ENCODE measurements at places on chromosomes 6 and 20. TPM values are rescaled to one million over a fixed set of nuclear protein-coding genes. Genes with fewer than 3 reads are reported as not detected.
A peak's percentile ranks its signal among the peaks of the same experiment; 100 is the strongest.

DNA sequence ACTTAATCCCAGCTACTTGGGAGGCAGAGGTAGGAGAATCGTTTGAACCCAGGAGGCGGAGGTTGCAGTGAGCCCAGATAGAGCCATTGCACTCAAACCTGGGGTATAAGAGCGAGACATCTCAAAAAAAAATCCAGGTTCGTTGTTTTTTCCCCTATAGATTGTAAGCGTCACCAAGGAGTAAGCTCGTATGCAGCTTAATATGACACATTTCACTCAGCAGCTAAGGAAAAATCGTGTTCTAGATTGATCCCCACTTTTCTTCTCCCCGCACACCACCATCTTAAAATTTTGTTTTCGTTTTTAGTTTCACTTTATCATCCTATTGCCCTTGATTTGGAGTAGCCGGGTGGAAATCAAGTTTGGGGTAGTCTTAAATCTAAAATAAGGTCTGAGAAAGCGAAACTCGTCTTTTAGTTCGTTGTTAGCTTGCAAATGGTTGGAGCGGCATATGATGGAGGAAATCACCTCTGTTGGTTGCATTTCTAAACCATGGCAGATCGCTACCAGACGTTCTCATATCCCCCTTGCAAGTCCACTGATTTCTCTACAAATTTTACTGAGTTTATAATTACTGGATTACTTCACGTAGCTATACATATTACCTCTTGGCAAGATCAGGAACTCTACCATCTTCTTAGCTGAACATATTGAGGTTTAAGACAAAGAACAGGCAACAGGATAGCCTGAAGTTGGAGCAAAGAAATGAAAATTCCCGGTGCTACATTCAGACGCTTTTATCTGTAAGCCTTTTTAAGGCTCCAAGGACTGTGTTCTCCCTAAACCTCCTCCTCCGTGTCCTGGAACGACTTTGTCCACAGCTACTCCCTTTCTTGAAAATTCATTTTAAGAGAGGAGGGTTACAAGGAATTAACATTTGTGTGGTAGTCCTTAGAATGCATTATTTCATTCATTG is 91.1 kb upstream of the BTN3A2 start:
- no peak for DNase-seq

DNA sequence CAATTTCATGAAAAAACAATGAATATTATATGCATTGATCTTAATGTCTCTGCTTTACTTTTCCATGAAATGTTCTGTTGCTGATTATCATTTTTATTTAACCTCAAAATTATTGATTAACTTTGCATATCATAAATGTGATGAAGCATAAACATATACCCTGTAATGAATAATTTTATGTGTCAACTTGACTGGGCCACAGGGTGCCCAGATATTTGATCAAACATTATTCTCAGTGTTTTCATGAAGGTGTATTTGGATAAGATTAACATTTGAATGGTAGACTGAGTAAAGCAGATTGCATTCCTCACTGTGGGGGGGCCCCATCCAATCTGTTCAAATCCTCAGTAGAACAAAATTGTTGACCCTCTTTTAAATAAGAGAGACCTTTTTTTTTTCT is 265.2 kb downstream of the CENPW start:
- no peak for DNase-seq

The OLIG3 gene
- total RNA-seq = 5.4 TPM

- DNase-seq = no peak
Observed at GRCh38 chr20:38125157-38126056, 39.7 kb downstream of the TGM2 start.

The OXT gene
- total RNA-seq = not detected

The PIGT gene
- 67.7 TPM for total RNA-seq

The CTAGE9 gene
- total RNA-seq = not detected

DNA sequence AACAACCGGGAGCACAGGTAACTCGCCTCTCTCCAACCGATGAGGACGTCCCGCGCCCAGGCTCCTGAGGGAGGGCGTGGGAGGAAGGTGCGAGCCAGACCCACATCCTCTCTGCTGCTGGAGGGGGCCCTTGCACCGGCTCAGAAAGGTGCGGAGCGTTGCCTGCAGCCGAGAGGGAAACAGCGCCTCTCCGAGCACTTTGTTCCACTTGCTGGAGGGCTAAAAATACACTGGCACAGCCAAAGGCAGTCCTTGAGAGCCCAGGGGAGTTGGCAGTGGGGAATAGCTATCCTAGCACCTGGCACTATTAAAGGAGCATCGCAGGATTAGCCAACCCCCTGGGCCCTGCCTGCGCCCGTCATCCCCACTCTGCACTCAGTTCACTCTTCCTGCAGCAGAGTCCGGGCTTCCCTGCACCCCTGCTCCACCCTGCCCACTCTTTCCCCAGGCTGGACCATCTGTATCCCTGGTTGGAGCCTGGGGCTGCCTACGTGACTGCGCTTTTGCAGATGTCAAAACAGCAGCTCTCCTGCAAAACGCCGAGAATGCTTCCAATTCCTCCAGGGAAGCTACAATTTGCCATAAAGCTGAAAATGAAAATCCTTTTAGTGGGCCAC is 108.9 kb downstream of the SNX5 start:
- peak; percentile 40 for DNase-seq

The KCNK17 gene
- total RNA-seq = 2.7 TPM

The C6orf141 gene
- total RNA-seq = 14.4 TPM

The ZBTB2 gene
- total RNA-seq = 14.0 TPM

The HDGFL1 gene
- total RNA-seq = not detected

The WFDC10B gene
- 0.42 TPM for total RNA-seq

DNA sequence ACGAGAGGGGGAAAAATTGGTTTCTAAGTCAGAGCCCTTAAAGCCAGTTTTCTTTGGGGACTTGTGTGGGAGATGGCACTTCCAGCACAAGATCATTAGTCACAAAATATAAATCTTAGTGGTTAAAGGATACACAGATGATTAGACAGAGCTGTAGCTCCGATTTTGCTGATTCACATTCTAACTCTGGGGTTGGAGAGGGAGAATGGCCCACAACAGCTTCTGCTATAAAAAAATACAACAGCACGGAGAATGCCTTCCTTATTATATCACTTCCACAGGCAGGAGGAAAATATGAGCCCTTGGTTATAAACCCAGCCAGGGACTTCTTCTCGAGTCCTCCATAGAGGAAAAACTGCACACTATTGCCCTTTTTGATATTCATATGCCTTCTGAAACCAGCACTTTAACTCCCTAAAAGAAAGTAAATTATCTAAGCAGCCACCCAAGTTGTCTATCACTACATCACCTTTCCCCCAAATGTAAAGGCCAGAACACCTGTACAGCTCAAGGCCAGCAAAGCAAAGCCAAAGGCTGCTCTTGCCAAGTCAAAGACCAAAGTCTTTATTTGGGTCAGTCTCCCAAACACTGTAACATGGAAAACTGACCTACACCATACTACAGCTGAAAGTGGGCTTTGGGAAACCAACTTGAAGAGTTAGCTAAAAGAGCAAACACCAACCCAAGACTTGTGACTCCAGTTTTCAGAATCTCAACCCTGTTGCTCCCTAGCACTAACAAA is 10.4 kb downstream of the MRPL14 start:
- DNase-seq = no peak

The ABHD16B gene
- not detected for total RNA-seq

GRCh38 chr6:147577488-147577887 is 69.0 kb downstream of the SAMD5 start:
- DNase-seq = no peak

GRCh38 chr20:43389839-43390626 is 67.7 kb upstream of the SRSF6 start:
- DNase-seq = peak; percentile 79

DNA sequence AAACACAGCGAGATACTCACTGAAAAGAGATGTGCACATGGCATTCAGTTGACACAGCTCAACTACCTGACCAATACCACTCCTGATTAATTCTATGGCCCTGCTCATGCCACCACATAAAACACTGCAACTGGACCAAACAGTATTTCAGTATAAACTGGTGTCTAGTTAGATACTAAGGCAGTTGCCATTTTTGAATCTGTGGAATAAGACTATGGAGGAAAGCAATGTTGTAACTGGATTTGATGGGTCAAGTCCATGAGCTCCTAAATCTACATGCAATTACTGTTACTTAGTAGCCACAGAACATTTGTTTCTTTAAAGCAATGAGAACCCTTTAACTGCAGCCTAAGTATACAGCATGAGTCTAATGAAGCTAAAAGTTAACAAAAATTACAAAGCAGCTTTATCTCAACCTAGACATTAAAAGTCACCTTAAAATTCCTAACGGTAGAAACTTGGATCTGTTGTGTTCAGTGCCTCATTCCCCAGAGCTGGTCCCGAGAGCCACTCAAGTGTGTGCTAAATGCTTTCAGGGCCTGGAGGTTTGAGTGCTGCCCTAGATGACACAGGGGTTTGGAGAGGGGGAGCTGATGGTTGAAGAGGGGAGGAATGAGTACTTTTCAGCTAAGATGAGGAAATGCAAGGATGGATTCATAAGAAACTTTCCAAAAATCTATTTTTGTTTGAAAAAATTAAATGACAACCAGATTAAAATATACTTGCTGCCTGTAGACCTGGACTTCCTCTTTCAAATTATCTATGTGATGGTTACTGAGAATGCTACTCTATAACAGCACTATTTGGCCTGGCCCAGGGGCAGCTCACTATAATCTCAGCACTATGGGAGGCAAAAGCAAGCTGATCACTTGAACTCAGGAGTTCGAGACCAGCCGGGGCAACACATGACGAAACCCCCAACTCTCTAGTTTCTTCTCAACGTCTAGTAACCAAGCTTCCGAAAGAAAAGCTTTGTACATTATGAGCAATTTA is 15.6 kb downstream of the SNX5 start:
- DNase-seq = no peak

DNA sequence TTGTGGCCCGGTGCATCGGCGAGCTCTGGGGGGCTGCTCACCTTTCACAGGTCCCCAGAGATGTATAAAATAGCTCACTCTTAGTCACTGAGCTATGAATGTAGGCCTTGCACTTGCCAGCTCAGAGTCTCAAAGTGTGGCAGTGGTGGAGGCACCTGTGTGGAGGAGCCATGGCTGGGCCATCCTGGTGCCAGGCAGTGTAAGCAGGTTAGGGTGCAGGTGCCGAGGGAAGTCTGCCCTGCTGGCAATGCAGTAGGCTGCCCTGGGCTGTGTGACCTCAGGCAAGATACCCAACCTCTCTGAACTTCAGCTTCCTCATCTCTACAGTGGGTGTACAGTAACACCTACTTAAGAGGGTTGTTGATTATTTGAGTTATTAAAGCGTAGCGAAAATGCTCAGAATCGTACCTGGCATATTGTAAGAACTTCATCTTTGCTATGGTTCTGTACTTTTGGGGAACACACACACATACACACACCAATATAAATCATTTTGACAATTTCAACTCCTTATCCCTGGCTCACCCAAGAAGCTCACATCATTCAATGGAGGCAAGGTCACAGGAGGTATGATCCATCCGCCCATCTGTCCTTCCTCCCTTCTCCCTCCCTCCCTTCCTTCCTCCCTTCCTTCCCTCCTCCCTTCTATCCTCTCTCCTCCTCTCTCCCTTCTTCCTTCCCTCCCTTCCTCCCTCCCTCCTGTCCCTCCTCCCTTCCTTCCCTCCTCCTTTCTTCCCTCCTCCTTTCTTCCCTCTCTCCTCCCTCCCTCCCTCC is 66.8 kb upstream of the STX16 start:
- DNase-seq = no peak

The HTR1E gene
- total RNA-seq = 0.09 TPM

The TPD52L2 gene
- 87.2 TPM for total RNA-seq

The PRR18 gene
- total RNA-seq = 0.39 TPM

DNA sequence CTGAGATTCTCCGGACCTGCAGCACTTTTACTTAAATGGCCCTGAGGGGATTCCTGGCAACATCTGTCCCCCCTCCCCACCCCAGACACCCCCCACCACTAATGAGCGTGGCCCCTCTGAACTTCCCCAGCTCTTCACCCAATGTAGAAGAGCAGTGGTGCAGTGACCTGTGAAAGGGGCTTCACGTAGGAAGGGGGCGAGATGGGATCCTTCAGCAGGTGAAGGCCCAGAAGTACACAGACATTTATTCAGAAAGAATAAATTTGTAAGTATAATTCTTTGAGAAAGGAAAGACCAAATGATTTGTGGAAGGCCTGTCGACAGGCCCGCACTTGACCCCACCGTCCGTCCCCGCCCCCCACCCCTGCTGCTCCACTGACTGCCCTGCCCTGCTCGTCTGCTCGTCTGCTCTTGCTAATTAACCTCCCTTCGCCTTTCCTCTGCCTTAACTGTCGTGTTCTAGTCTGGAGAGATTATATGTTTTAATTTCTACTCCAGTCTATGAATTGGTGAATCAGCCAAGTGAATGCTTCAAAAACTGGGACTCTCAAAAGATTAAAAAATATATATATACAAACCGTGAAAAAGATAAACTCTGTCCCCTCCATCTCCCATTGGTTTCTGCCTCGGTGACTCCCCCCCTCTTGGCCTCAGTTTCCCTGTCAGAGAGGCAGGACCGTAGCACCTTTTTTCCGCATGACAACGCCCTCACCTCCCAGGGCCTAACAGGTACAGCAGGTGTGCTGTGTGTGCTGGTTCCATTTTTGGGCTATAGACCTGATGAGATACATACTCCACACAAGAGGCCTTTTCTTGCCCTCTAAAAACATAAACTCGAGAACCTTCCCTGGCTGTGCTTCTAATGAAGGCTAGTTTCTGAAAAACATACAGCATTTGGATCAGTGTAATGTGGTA is 49.2 kb downstream of the GNAS start:
- DNase-seq = no peak

GRCh38 chr20:38046572-38046971 is 13.0 kb downstream of the RPRD1B start:
- DNase-seq = peak; percentile 20

DNA sequence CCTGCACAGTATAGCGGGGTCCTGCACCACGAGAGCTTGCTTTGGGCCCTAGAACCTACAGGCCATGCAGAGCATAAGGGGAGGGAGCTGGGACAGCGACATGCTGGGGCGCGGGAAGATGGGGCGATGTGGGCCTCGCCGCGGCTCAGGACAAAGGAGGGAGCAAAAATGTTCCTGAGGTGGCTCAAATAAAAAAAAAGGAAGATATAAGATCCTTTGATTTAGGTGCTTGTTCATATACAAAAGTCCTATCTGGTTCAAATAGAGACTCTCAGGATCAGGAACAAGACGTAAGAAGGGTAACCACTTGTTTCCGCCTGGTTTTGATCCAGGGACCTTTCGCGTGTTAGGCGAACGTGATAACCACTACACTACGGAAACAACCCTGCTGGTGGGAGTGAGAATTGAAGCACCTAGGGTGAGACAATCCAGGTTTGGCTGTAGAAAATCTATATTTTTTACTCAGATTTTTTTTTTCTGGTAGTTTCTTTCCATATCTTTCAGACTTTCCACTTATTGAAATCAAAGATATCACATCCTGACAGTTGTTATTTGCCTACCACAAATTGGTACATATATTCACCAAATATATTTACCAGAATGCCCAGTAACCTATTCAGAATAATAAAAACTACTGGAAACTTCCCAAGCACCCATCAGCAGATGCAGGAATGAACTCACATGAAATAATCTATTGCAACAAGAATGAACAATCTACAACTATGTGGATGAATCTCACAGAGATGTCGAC is 177.9 kb upstream of the ZNF184 start:
- DNase-seq = peak; percentile 79

DNA sequence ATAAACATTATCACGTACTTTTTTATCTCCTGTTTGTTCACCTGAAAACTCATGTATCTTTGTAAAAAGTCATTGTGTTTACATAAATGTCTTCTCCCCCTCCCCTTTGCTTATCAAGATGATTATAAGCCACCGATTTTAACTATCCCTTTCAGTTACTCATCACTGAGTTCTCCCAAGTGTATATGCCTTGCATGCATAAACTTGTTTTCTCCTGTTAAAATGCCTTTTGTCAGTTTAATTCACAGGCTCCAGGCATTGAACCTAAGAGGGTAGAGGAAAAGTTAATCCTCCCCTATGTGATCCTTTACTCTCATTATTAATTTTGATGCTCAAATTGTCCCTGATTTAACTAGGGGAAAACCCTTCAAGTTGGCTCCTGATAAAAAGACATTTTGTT is 24.2 kb downstream of the ANKEF1 start:
- DNase-seq = no peak

The TPD52L1 gene
- total RNA-seq = 17.7 TPM
